AG04450 (cell line): ENCODE measurements at places on chromosomes 16 and 17.

DNA sequence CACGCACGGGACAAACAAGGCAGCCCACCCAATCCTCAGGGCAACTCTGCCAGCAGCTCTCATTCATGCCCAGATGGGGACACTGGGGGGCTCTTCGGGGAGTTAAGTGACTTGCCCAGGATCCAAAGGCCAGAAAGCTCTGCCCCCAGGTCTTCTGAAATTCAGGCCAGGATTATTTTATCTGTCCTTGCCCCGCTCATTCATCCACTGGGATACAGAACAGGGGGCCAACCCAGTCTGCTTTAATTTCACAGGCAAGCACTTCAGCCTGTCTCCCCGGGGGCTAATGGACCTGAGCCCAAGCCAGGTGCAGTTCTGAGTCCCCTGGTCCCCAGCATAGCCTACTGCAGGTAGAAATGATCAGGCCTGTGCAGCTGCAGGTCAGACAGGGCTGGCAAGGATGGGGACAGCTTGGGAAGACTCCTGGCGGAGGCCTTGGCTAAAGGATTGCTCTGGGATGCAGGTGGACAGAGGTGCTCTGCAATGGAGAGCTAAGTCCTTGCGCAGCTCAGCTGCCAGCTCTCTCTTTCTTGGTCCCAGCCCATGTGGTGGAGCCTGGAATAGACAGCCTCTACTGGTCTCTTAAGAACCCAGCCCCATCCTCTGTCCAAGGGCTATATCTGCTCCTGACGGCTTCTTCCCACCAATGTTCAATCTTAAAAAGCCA lies 766 bp upstream of the B3GNT9 start:
- DNase-seq: no peak

GRCh38 chr17:64041912-64042311 lies 21.5 kb upstream of the ICAM2 start:
- no peak for DNase-seq

DNA sequence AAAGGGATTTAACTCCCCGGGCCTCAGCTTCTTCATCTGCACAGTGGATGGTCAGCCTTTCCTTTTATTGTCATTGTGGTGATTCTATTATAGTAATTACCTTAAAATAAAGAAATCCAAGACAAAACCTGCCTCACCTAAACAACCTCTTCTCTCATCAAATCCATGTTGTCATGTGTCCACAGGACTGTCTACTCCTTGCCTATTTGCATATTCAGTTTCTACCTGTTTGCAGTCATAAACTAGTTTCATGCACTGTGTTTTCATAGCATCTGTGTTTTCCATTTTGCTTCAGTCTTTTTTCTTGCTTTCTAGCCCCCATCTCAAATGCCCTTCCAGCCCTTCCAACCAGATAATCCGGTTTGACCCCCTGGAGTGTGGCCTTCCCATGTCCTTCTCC lies 44.3 kb upstream of the CPNE2 start:
- no peak for DNase-seq

- DNase-seq: no peak
Measured at GRCh38 chr17:47745037-47745380, 12.0 kb downstream of the TBX21 start.

DNA sequence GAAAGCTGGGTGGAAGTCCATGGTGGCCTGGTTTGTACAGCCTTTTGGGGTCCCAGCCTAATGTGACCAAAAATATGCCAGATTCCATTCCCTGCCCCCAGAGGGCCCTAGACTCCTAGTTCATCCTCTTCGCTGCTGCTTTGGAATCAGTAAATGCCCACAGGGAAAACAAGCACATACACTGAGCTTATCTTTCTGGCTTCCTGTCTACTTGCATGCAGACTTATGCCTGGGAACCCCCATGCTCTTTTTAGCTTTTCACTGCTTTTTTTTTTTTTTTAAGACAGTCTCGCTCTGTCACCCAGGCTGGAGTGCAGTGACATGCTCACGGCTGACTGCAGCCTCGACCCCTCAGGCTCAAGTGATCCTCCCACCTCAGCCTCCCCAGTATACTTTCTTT lies 6.2 kb upstream of the CD300LG start:
- DNase-seq: no peak

DNA sequence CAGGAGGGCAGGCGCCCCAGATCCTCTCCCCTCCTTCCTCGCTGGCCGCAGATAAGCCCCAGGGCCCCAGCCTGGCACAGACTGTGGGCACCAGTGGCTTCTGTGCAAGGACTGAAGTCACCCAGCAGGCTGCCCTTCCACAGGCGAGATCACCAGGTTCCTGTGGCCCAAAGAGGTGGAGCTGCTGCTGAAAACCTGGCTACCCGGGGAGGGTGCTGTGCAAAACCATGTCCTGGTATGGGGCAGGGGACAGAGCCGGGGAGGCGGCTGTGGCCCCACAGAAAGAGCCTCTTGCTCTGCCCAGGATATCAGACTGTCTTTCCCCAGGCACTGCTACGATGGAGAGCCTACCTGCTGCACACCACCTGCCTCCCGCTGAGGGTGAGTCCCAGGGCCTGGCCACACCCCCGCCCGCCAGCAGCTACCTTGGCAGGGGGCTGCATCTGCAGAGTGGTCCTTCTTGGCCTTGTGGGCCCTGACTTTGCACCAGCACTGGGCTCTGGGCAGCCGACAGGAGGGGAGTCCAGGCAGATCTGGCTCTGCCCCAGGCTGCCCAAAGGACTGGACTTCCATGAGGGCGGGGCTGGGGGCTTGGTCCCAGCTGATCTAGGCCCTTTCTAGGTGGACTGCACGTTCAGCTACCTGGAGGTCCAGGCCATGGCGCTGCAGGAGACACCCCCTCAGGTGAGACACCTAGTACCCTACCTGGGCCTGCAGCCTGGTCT lies 615 bp downstream of the CARMIL2 start:
- no peak for DNase-seq

GRCh38 chr16:79317026-79317425 lies 283.5 kb downstream of the MAF start:
- no peak for DNase-seq

DNA sequence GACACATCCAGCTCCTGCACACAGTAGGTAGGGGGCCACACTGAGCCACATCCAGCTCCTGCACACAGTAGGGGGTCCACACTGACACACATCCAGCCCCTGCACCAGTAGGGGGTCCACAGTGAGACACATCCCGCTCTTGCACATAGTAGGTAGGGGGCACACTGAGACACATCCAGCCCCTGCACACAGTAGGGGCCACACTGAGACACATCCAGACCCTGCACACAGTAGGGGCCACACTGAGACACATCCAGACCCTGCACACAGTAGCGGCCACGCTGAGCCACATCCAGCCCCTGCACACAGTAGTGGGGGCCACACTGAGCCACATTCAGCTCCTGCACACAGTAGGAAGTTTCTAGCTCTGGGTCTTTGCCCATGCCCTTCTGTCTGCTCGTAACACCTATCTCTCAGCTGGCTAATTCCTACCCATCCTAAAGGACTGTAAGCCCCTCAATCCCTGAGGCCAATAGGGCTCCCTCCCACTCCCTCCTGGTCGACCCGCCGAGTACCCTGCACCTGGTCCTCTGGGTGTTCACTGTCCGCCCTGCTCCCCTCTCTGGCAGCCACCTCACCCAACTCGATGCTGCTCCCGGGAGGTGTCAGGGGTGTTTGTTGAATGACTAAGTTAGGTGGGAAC lies 9.4 kb upstream of the ATP2A3 start:
- no peak for DNase-seq

GRCh38 chr16:22848451-22848850 lies 34.5 kb downstream of the HS3ST2 start:
- no peak for DNase-seq

DNA sequence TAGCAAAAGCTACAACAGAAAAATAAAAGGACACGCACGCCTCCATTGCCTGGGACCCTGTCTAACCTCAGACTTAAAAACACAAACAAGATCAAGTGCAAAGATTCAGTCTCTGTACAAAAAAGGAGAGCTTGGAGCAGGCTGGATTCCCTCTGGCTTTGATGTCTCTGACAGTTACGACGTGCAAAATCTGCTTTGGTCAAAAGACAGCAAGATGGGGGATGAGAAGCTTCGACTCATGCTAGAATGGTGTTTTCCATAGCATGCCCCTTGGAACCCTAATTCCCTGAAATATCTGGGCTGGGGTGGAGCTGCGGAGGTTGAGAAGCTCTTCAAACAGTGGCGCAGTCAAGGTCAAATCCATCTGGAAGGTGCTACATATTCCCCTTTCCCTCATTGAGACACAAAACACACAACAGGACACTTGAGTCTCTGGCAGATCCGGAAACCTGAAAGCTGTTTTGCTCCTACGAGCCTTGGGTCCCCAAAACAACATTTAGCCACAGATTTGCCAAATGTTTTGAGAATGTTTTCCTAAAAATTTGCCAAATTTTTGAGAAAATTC lies 9.1 kb downstream of the MYH11 start:
- DNase-seq: no peak
